ENCODE measurements at places on chromosomes 4 and X.
A peak's percentile ranks its signal among the peaks of the same experiment; 100 is the strongest.

DNA sequence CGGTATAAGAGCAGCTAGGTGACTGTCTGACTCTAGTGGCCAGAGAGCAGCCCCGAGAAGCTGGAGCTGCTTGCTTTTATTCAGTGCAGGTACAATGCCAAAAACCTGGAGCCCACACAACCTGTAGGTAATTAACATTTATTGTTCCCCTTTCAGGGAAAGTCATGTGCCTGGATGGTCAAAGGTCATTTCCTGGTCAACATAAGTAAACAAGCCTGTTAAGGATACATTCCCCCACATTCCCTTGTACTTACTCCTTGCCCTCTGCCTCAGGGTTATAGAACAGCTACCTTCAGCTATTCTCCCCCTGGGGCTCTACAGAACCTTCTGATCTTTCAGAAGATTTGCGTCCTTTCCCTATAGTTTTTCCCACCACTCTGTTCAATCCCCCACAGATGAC lies 253.4 kb downstream of the TMA16 start:
- DNase-seq: no peak

GRCh38 chr4:20960291-20960690 lies 260.0 kb downstream of the PACRGL start:
- no peak for DNase-seq

- no peak for DNase-seq
These were observed 19.4 kb upstream of the YTHDC1 start for GRCh38 chr4:68369142-68369805.

DNA sequence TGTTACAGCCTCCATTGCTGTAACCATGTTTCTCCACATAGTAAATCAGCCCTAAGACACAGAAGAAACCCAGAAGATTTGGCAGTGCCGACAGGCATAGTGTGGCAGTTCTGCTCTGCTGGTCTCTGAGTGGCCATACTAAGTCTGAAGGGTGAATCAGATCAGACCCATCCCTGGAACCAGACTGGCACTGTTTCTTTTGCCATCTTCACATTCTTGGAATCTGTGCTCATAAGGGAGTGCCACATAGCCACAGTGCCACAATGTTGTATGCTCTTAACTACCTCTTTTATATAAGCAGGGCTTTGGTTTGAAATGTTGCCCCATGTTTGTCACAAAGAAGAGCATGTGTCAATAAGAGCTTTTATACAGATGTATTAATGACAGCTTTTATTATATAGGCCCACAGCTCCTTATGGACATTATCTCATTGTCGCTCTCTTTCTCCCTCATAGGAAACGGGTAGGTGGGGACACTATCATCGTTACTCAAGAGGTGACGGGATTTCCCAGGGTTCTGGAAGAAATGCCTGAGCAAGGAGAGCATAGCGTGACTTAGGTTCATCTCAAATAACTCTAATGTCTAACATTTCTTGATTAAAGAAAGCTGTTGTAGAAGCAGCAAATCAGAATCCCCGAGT lies 128.2 kb downstream of the CBR4 start:
- no peak for DNase-seq

GRCh38 chr4:38136604-38137003 lies 176.4 kb downstream of the PTTG2 start:
- no peak for DNase-seq

- no peak for DNase-seq
These were observed 13.5 kb downstream of the AFF1 start for GRCh38 chr4:86948276-86948675.

DNA sequence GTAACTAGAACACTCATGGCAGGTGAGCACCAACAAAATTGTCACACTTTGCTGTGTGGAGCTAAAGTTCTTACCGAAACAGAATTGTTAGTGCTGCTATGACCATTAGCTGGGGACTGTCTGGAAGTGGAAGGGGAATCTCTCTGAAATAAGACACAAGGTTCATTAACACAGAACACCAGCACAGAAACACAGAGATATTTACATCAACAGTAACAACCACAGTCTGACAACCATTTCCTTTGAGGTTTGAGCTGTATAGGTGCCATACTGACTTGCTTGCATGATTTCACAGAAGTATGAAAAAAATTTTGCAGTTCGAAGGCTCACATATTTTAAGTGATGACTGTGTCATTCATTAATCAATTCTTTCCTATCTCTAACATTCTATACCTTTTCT lies 109.8 kb downstream of the NYX start:
- no peak for DNase-seq

DNA sequence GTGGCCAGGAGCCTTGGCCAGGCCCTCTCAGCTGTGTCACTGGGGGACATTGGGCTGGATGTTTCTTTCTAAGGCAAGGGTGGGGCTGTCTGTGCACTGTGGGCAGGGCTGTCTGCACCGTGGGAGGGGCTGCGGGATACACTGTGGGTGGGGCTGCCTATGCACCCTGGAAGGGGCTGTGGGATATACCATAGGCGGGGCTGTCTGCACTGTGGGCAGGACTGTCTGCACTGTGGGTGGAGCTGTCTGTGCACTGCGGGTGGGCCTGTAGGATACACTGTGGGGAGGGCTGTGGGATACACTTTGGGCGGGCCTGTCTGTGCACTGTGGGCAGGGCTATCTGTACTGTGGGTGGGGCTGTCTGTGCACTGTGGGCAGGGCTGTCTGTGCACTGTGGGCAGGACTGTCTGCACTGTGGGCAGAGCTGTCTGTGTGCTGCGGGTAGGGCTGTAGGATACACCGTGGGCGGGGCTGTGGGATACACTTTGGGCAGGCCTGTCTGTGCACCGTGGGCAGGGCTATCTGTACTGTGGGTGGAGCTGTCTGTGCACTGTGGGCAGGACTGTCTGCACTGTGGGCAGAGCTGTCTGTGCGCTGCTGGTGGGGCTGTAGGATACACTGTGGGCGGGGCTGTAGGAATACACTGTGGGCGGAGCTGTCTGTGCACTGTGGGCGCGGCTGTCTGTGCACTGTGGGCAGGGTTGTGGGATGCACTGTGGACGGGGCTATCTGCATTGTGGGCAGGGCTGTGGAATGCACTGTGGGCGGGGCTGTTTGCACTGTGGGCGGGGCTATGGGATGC lies 31.1 kb downstream of the ACOX3 start:
- no peak for DNase-seq

DNA sequence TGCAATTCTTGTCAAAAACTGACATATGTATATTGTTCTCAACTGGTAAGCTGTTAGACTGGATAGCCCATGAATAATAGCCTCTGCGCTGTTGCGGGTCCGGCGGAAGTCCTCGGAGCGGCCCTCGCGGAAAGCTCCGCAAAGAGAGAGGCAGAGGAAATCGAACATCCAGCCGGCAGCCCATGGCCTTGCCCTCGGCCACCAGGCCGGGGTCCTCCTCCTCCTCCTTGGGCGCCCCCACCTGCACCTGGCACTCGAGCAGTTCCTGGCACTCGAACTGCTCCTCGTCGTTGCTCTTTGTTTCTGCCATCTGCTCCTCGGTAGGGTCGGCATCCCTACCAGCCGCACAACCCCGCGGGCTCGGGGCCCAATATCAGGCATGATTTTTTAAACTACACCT lies 1176.3 kb downstream of the PCDH18 start:
- no peak for DNase-seq

GRCh38 chr4:7960790-7961655 lies 21.4 kb upstream of the AFAP1 start:
- DNase-seq: peak; percentile 56
